ENCODE measurements at places on chromosomes 16 and 17. TPM values are rescaled to one million over a fixed set of nuclear protein-coding genes. Genes with fewer than 3 reads are reported as not detected.

The RSAD1 gene
- 16.6 TPM for total RNA-seq

The TMEM235 gene
- not detected for total RNA-seq

The CTNS gene
- 15.2 TPM for total RNA-seq

The SLC16A11 gene
- total RNA-seq, result 0.28 TPM

The ALOX12B gene
- total RNA-seq, result not detected

The PYDC1 gene
- total RNA-seq, result not detected

The ASIC2 gene
- total RNA-seq, result 0.18 TPM

The SLC38A8 gene
- total RNA-seq, result not detected

The HSD11B2 gene
- total RNA-seq, result not detected

The RHBDF1 gene
- total RNA-seq, result 41.6 TPM

The SP2 gene
- total RNA-seq, result 0.28 TPM

The ITGA2B gene
- 0.28 TPM for total RNA-seq

The TNFRSF13B gene
- total RNA-seq, result not detected

The CLEC18A gene
- total RNA-seq, result not detected

The APOBR gene
- not detected for total RNA-seq

The SNX20 gene
- total RNA-seq, result not detected

The C17orf100 gene
- 0.43 TPM for total RNA-seq
